ENCODE measurements at places on chromosomes 2 and 18. TPM values are rescaled to one million over a fixed set of nuclear protein-coding genes. Genes with fewer than 3 reads are reported as not detected.

Gene G6PC2
- not detected for total RNA-seq

Gene POMC
- not detected for total RNA-seq

Gene TDRD15
- total RNA-seq: not detected

Gene SPAG16
- 12.4 TPM for total RNA-seq

Gene PROM2
- total RNA-seq: 0.06 TPM

Gene CPLX4
- total RNA-seq: not detected

Gene GCG
- not detected for total RNA-seq

Gene MARCHF4
- 45.6 TPM for total RNA-seq

Gene GPR39
- 9.9 TPM for total RNA-seq

Gene LTBP1
- 16.8 TPM for total RNA-seq

Gene INO80B
- total RNA-seq: 55.7 TPM

Gene PSMA8
- total RNA-seq: not detected

Gene UGT1A7
- total RNA-seq: 6.3 TPM

Gene ANKRD62
- not detected for total RNA-seq

Gene STEAP3
- 39.7 TPM for total RNA-seq

Gene SERPINB10
- not detected for total RNA-seq

Gene HOXD9
- total RNA-seq: 1.7 TPM

Gene PLB1
- 1.1 TPM for total RNA-seq

Gene MROH2A
- not detected for total RNA-seq

Gene SLC11A1
- total RNA-seq: 0.15 TPM

Gene XIRP2
- total RNA-seq: not detected

Gene CFLAR
- 75.1 TPM for total RNA-seq

Gene ACVR2A
- 3.4 TPM for total RNA-seq

Gene IL36RN
- total RNA-seq: 0.14 TPM

Gene MC4R
- total RNA-seq: not detected

Gene CD207
- total RNA-seq: not detected

Gene LYPD6
- 0.06 TPM for total RNA-seq

Gene BIN1
- 30.2 TPM for total RNA-seq

Gene EFEMP1
- total RNA-seq: 43.3 TPM

Gene SERPINB11
- total RNA-seq: not detected

Gene DAPL1
- total RNA-seq: not detected

Gene GATA6
- total RNA-seq: 2.6 TPM

Gene PSMD14
- total RNA-seq: 104 TPM

Gene UGT1A3
- total RNA-seq: not detected

Gene IL1RN
- 0.46 TPM for total RNA-seq

All from A549 treated with CORT108297 at 1 μM for 4 hours (cell line).